ENCODE measurements at places on chromosomes 12 and 14. TPM values are rescaled to one million over a fixed set of nuclear protein-coding genes. Genes with fewer than 3 reads are reported as not detected.
A peak's percentile ranks its signal among the peaks of the same experiment; 100 is the strongest.

DNA sequence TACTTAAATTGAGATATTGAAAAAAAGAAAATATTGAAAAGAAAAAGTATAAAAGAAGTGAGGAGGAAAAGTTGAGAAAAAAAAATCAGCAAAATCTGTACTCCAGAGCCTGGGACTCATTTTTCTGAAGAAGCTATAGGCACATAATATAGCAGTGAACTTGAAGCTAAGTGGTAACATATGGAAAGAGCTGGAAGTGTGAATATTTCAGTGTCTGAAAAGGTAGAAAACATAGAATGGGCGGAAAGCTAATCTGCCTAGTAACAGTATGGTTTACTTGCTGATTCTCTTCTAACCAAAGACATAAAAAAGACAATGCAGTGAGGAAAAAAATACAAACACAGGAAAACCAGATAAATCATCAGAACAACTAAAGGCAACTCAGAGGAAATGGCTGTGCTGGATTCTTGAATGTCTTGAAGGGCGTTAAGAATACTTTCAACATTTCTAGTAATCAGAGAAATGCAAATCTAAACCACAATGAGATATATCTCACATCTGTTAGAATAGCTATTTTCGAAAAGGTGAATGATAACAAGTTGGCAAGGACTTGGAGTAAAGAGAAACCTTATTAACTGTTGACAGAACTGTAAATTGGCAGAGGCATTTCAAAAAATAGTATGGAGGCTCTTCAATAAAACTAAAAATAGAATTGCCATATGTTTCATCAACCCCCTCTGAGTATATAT lies 784.6 kb downstream of the LRFN5 start:
- DNase-seq: no peak

DNA sequence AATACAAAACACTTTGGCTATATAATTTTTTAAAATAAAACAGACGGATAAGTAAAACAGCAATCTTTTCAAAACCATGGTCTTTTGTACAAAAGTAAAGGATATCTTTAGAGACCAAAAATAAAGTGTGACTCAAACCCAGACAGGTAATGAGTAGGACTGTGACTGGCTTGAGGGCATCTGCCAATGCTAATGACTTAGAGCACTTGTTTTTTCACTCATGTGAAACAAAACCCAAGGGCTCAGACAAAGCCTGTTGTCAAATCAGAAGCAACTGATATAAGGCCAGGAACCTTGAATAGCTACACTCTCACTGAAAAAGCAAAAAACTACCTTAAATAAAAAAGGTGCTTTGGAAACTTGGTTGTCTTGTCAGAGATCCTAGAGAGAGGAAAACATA lies 357.4 kb downstream of the TMEM117 start:
- no peak for DNase-seq

GRCh38 chr14:104163541-104163940 lies 25.2 kb downstream of the KIF26A start:
- no peak for DNase-seq

- DNase-seq: no peak
Measured at GRCh38 chr14:70139384-70139783, 49.4 kb downstream of the SLC8A3 start.

DNA sequence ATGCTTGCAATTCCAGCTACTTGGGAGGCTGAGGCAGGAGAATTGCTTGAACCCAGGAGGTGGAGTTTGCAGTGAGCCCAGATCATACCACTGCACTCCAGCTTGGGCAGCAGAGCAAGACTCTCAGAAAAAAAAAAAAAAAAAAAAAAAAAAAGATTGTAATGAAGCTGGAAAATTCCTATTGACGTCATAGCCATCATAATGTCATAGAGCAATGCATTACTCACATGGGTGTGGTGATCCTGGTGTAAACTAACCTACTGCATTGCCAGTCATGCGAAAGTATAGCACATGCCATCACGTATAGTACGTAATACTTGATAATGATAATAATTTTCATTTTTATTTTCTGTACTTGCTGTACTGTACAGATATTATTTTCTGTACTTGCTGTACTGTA lies 42.7 kb upstream of the NID2 start:
- DNase-seq: peak; percentile 68

GRCh38 chr12:90841336-90841735 lies 113.6 kb downstream of the CCER1 start:
- DNase-seq: no peak

- DNase-seq: no peak
Measured at GRCh38 chr14:100623961-100624360, 36.7 kb upstream of the BEGAIN start.

Gene RXYLT1
- 16.1 TPM for total RNA-seq

Gene PRKCH
- 3.1 TPM for total RNA-seq

Gene SPIC
- total RNA-seq: not detected

Gene OR4N2
- under 0.01 TPM for total RNA-seq

Measured in RPMI7951 (cell line).